GM23248 (cell line): ENCODE measurements at places on chromosomes 2 and 18.

- no peak for DNase-seq
Measured at GRCh38 chr2:52396836-52397235, 1364.9 kb upstream of the NRXN1 start.

DNA sequence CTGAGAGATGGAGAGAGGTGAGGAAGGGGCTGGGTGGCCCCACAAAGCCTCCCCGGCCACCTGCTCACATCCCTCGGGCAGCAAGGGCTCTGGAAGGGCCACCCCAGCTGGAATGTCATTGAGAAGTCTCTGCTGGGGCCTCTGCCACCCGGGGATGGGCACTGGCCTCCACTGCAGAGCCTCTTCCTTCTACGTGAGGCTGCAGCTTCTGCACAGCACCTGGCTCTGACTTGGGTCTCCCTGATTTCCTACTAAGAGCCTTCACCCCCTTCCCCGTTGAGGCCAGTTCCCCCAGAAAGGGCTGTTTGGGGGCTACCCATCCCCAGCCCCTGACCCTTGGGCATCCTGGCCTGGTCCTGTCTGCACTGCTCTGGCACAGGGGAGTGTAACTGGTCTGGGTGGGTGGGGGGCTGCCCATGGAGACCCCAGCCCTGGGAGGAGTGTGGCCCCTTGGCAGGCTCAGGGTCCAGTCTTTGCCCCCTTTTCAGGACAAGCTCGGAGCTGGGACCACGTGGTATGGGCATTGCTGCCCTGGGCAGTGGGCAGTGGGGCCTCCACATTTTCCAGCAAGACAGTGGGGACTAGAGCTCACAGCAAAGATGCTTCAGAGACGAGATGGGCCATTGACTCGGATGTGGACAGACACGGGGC is 5.6 kb downstream of the PDCD1 start:
- no peak for DNase-seq

- no peak for DNase-seq
Measured at GRCh38 chr2:169853041-169853668, 25.9 kb downstream of the UBR3 start.

GRCh38 chr2:225402210-225402776 is 2.8 kb downstream of the NYAP2 start:
- DNase-seq, result no peak

DNA sequence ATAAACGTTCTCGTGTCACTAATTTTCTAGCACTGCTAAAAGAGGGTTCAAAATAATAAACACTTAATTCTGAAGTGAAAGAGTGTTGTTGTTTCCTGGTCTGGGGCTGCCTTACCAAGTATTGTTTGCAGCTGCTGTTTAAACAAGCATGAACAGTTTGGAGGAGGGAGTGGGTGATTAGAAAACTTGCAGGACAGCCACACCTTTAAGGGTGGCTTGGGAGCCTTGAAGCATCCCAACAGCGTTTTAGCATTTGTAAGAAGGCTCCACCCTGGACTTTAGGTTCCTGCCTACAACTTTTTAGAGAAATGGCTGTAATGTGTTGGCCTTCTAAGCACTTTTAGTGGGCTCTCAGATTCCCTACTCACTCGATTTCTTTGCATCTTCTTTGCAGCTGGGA is 371.6 kb downstream of the TGIF1 start:
- DNase-seq, result no peak

DNA sequence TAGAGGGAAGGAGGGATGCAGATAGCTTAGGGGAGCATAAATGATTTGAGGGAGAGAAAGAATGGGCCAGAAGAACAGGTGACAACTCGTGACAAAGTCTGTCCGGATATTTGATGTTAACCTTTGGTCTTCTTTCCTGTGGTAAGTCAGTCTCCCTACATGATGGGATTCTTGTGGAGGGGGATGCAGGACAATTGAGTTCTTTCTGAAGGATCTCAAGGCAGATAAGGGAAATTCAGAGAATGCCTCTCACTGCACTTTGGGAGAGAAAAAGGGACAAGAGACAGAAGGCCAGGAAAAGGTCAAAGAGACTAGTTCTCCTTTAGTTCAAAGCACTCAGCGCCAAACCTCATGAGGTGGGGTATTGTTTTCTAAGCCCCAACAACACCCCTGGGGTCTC is 34.2 kb downstream of the FBXO36 start:
- no peak for DNase-seq

GRCh38 chr2:55395724-55396605 is 23.7 kb downstream of the CCDC88A start:
- DNase-seq, result no peak

- DNase-seq, result no peak
Measured at GRCh38 chr2:53252115-53252514, 515.5 kb upstream of the CHAC2 start.

GRCh38 chr18:75809151-75809925 is 381.8 kb upstream of the SMIM21 start:
- no peak for DNase-seq

GRCh38 chr2:230924092-230924469 is 961 bp downstream of the GPR55 start:
- no peak for DNase-seq

DNA sequence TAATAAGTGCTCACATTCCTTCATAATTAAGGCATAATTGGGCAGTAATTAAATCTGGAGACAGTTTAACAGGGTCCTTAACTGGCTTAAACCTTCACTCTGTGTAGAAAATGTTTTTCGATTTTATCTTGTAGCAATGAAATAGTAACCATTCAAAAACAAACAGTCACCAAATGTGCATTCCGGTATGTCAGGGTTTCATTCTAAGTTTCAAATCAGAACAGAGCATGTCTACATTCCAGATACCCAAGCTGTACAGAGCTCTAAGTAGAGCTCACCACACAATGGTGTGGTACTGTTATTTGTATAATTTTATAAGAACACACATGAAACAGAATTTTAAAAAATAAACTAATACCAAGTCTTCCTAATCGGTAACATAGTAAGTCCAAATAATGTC is 52.6 kb downstream of the SMAD2 start:
- DNase-seq, result no peak

GRCh38 chr18:63155169-63155852 is 164.3 kb downstream of the BCL2 start:
- DNase-seq, result no peak

DNA sequence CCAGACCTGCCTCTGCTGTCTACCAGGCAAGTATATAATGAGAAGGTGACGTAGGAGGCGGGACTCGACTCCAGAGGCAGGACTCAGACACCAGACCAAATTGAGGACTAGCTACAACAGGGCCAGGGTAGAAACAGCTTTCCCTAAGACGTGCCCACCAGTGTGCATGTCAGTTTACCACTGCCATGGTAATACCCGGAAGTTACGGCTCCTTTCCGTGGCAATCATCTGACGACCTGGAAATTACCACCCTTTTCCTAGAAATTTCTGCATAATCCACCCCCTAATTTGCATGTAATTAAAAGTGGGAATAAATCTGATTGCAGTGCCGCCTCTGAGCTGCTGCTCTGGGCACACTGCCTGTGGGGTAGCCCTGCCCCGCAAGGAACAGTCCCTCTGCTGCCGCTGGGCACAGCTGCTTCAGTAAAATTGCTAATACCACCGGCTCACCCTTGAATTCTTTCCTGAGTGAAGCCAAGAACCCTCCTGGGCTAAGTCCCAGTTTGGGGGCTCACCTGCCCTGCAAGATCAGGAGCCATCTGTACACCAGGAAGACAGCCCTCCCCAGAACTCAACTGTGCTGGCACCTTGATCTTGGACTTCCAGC is 59.1 kb downstream of the ODC1 start:
- no peak for DNase-seq

DNA sequence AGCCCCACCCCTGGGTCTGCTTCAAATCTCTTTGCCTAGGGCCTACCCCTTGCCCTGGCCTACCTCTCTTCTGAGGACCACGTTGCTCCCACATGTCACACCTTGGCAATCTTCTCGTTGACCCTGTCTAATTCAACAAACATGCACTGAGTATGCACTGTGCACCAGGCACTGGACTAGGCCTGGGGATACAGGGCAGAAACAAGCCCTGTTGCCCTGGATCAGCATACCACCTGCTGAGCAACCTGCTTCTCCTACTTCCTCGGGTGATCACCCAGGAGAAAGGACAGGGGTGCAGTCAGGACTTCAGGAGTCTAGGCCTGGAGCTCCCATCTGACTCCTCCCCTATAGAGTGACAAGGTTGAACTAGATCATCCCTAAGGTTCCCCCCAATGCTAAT is 9.7 kb downstream of the WNT10A start:
- DNase-seq, result no peak

DNA sequence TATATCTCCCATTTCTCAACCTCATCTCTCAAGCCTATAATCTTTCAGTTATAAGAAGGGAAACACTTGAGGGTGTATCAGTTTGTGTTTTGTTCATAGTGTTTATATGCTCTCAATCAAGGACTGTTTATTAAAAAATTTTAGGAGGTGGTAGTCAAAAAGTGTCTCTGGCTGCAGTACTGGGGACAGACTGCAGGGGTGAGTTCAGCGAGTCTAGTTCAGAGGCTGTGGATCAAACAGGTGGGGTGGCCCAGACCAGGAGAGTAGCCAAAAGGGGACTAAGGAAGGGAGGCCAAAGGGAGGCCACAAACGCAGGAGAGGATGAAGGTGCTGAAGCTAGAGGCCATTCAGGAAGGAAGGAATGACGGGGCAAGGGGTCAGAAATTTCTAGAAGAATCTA is 136.3 kb downstream of the MSH2 start:
- DNase-seq, result no peak

- peak; percentile 74 for DNase-seq
Measured at GRCh38 chr2:237312021-237312755, 101.8 kb downstream of the COL6A3 start.

GRCh38 chr2:47535996-47536395 is 133.0 kb downstream of the MSH2 start:
- DNase-seq, result peak; percentile 22

GRCh38 chr2:152425765-152426727 is 91.1 kb downstream of the FMNL2 start:
- peak; percentile 16 for DNase-seq

- no peak for DNase-seq
Measured at GRCh38 chr2:25290811-25291495, 50.8 kb downstream of the DNMT3A start.

- DNase-seq, result no peak
Measured at GRCh38 chr2:22734373-22735045, 650.5 kb upstream of the KLHL29 start.

GRCh38 chr2:109437325-109438090 is 176.3 kb downstream of the SEPTIN10 start:
- DNase-seq, result no peak

- DNase-seq, result peak; percentile 70
Measured at GRCh38 chr18:22378672-22379282, 38.9 kb downstream of the CTAGE1 start.

DNA sequence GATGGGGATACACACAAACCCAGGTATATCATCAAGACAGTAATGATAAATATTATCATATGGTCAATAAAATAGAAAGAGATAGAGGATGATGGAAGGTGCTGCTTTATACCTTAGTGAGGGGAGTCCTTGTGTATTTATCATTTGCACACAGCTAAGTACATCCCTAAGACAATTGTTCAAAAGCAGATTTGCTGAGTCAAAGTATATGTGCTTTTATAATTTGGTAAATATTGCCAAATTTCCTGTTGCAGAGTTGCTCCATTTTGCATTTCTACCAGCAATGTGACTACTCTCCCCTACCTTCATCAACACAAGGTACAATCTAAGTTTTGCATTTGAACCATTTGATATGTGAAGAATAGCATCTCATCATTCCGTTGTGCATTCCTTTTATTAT is 22.6 kb upstream of the PLEK start:
- no peak for DNase-seq

DNA sequence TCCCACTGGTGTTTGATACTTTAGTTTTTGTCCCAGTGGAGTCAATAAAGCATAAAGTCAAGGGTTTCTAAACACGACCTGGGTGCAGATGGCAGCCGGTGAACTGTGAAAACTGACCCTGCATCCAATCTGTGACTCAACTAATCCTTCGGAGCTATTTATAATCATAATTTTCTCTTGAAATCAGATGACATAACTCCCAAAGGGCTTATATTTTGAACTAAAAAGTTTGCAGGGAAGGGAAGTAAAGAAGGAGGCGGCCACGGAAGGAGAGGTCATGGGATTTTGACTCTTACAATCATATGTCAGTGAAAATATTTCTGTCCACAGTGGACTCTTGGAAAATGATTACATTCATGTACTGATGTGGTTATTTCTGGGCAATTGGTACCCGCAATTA is 178.5 kb downstream of the PDE1A start:
- no peak for DNase-seq

GRCh38 chr18:61443081-61443725 is 110.0 kb downstream of the CDH20 start:
- DNase-seq, result no peak

DNA sequence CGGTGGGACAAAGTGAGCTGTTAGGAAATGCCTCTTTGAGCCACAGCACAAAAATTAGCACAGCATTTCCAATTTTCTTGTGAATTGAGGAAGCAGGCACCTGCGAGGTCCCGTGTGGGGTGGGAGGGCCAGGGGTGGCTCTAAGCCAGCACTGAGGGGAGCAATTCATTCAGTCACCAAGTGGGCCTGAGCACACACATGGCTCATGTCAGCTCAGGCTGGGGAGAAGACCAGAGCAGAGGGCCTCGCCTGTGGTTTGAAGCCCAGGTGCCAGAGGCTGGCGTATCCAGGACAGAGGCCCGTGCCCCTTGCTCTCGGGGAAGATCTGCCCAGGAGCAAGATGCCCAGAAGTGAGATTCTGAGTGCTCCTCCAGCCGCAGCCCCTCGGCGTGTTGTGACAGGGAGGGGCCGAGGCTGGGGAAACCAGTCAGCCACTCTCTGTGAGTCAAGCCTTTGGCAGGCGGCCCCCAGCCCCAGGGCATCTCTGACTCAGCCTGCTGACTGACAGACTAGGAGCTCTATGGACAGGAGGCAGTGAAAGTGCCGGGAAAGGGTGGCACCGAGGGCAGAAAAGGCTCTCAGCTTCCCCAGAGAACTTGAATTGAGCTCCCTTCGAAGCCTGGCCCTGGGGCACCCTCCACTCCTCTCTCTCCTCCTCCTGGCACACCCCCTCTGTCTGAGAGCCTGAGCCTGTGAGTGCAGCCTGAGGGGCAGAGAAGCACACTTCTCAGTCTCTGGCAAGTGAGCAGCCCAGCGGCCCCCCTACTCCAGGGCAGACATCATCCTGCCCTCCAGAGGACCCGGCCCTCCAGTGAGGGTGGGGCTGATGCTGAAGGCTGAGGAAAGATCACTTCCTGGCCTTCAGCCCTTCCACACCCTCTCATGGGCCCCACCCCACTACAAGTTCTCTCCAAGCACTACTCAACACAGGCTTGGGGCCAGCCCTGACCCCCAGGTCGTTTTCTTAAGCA is 32.3 kb downstream of the CYP26B1 start:
- DNase-seq, result peak; percentile 94

DNA sequence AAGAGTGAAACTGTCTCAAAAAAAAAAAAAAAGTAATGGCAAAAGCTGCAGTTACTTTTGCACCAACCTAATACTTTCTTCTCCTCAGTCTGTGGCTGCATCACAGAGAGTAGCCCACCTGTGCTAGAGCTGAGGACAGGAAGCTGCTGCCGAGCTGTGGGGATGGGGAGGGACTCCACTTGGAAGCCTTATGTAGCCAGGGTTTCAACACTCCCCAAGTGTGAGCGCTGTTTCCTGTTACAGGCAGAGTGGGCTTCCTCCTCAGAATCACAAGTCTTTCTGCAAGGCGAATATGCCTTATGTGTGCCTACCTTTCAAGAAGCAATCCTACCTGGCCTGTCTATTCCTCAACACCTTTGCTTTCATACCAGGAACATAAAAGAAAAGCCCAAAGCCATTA is 36.3 kb upstream of the CYP27C1 start:
- no peak for DNase-seq
